Muscle of leg (tissue), 16 donors: ENCODE measurements at places on chromosomes 2 and 18. TPM values are rescaled to one million over a fixed set of nuclear protein-coding genes. Genes with fewer than 3 reads are reported as not detected.

DNA sequence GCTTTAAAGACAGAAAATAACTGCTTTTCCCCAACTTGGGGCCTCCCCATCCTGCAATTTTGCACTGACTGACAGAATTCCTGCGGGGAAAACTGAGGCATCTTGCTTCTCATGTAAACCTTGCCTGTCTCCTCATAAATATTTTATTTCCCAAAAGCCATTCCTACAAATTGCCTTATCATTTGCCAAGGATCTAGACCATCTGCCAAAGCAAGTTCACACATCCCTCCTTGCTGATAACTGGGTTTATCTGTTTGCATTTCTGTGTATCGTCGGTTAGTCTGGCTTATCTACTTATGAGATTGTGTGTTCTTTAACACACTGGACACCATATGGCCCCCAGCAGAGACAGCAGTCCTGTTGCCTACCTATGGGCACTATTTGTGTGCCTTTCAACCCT lies 3.0 kb upstream of the CNGA3 start:
- DNase-seq: no peak

- peak; percentile 29 for DNase-seq
These were observed 215.8 kb upstream of the ACVR2A start for GRCh38 chr2:147628971-147629421.

GRCh38 chr2:27461118-27461517 lies 18.9 kb downstream of the KRTCAP3 start:
- DNase-seq: no peak

GRCh38 chr2:8841932-8842331 lies 4.5 kb upstream of the KIDINS220 start:
- no peak for DNase-seq

- DNase-seq: no peak
These were observed 5.9 kb downstream of the LYPD1 start for GRCh38 chr2:132664096-132664495.

DNA sequence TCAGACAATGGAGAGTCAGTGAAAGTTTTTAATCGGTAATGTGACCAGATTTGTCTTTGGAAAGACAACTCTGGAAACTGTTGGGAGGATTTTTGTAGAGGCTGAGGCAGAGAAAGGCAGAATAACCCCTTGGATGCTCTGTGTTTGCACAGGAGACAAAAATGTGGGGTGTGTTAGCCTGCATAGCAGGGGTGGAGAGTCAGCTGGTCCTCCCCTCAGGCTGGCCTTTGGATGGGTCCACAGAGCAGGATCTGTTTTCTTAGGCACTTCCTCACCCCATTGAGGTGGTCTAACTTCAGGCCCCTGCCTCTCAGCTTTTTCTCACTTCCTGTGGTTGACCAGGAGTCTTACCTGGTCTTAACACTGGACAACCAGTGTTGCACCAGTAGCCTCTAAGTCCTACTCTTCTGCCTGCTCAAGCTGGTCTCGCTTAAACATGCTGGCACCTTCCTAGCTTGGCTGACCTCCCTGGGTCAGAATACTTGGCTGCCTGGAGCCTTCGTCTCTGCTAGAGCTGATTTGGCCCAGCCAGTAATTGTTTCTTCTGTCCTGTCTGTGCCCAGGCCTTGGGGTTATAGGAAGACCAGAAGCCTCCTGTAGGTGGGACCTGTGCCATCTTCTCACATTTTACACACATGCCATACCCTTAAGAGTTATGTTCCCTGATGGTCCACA lies 259.8 kb upstream of the RASGRP3 start:
- peak; percentile 37 for DNase-seq

DNA sequence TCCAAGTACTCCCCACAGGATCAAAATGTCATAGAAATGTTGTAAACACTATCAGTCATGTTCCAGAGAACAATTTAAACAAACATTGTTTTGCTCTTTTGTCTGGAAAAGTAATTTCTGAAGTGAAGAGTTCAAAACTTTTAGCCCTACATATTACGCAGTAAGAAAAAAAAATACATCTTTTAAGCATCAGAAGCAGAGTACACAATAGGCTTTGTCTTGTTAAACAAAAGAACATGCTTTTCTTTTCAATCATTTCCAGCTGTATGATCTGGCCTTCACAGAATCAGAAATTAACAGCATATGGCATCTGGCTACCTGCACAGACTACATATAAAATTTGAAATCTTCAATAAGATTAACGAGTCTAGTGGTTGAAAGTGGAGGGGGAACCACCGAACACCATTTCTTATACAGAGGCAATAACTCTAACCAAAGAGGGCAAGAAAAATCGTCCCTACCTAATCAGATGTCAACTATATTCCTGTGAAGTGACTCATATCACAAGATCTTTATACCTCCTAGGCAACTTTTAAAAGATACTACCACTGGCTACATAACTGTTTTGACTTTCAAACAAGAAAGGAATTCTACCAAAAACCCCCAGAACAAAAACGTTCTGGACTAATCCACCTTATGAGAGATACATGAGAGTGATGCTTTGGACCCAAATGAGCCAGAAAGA lies 149.3 kb downstream of the EXOC6B start:
- DNase-seq: peak; percentile 67

DNA sequence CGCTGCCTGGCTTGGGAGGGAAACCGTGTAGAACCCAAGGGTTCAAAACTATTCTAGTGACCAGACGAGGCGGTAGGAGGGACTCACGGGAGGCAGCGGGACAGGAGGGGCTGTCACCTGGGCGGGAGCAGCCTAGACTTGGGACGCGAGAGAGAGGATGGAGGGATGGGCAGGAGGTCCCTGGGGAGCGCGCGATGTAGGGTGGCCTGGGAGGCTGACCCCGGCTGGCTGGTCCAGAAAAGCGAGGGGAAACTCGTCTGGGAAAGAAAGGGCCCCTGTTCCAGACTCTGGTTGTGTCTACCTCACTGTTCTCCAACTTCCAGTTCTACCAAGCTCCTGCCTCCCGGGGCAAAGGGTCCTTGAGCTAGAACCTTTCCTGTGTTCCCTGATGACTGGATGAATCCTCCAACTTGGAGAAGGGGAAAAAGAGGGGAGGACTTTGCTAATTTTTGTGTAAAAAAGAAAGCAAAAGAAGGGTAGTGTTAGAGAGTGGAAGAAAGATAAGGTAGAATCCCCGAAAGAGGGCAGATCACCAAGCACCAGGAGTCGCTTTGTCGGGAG lies 1.4 kb downstream of the DOK6 start:
- peak; percentile 8 for DNase-seq

GRCh38 chr2:215870986-215871385 lies 142.4 kb downstream of the MREG start:
- no peak for DNase-seq

DNA sequence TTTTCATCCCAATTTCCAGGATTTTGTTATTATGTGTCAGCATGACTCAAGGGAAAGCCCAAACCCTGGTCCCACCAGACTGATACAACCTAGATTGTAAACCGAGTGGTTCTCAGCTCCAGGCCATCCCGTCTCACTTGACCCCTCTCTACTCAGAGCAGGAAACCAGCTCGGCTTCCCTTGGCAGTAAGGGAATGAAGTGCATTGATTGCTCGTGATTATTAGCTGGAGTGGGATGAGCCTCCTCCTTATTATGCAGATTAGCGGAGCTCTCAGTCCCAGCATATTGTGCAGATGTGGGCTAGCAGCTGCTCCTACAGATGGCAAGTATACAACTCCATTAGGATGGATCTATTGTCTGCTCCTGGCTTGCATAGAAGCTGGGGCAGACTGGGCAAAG lies 167.6 kb downstream of the LNPK start:
- peak; percentile 61 for DNase-seq

SERPINB11 gene
- not detected for total RNA-seq

HYCC2 gene
- total RNA-seq: 7.8 TPM

KATNAL2 gene
- total RNA-seq: 5.0 TPM

DNA sequence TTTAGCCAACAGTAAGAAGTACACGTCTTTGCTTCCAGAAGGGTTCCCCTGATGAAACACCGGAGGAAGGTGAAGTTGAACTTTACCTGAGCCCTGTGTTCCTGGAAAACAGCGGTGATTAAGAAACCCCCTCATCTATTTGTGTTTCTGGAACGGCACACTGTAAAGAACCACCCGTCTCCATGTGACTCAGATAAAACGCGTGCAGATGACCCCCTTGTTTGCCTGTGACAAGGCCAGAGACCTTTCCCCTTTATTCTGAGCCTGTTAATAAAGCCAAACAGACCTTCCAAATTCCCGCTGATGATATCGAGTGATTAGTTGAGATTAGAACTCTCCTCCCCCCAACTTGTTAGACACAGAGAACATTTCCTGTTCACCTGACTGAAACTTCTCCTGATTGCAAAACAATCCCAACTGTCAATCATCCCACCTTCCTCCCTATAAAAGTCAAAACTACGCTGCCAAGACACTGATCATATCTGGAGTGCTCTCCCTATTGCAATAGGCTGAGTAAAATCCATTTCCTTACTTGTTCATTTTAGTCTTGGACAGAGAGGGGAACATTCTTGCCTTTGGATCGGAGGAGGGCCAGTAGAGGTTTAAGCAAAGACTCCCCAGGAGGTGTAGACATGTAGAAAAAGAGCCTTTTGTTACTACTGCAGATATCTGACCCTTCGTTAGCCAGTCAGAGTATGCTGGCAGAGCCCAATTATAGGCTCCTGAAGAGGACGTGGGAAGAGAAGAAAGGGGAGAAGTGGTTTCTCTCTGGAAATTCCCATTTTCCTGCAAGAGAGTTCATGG lies 914 bp upstream of the IWS1 start:
- DNase-seq: peak; percentile 14

- DNase-seq: no peak
These were observed 36.6 kb upstream of the PPP1R1C start for GRCh38 chr2:181949047-181949446.

DNA sequence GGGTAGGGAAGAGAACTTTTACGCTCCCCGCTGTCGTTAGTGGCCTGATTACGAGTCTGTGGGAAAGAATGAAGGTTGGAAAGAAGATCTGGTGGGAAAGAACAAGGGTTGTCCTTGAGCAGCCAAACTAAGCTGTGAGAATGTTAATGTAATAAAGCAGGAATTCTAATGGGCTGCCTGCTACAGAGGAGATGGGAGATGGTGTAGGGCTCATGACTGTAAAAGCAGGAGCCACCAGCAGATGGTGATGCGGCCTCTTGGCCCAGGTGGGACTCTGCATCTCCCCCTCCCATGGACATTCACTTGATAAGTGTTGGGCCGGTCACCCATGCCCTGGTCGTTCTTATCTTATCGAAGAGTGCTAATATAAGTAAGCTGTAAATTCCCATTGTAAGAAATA lies 150.0 kb downstream of the NEDD4L start:
- peak; percentile 45 for DNase-seq

STPG4 gene
- 0.22 TPM for total RNA-seq

- no peak for DNase-seq
These were observed at the start of gene CTAGE1 for GRCh38 chr18:22417496-22418188. Gene CTAGE1 (minus strand): TSS chr18:22417915. CDS start chr18:22417811, 104 bp downstream.

- DNase-seq: no peak
These were observed 59.1 kb downstream of the RMDN2 start for GRCh38 chr2:37984176-37984575.

POTEJ gene
- total RNA-seq: 0.04 TPM

DNA sequence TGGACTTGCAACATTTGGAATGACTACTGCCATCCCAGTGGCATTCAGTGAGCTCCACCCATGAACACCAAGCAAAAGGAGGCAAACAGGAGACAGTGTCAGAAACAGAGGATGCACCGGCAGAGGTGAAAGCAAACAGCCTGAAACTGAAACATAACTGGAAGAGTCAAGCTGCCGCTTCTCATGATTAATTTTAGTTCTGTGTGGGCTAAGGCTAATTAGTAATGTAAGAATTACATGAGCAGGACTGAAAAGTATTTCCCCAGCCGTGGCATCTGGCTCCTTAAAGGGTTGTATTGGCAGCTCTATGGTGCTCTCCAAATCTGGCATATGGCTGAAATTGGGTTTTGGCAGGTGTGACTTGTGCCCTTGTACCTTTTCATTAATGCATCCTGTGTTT lies 1108.1 kb downstream of the TSN start:
- DNase-seq: no peak

DNA sequence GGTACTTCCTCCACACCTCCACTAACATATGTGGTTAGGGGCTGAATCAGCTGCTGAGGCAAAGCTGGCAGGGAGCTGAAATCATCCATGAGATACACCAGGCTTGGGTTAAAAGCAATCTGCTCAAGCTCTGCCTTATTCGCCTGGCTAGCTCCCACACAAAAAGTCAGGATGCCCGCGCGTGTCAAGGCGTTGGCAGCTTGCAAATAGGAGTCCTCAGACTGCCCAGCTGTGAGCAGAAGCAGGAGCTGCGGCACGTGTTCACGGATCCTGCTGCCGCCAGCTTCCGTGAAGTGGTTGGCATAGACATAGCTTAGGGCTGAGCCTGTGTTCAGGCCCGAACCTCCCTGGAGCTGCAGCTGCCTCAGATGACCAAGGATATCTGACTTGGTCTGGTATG lies 35.3 kb downstream of the COL6A3 start:
- DNase-seq: no peak

DNA sequence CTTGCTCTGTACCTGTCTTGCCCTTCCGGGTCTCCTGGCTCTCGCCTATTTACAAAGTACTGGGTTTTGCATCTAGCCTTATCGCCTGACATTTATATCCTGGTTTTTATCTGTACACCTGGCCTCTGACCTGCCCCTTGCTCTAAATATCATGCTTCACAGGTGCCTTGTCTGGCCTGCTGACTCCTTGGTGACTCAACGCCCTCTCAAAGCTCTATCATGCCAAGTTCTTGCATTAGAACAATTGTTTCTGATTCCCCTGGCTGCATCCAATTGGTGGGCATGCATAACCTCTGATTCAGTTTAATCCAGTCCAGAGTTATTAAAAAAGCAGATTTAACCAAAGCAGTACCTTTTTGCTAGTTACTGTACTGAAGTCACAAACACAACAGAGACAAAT lies 113.9 kb upstream of the CCDC68 start:
- no peak for DNase-seq

GRCh38 chr2:21696900-21697299 lies 573.1 kb downstream of the TDRD15 start:
- DNase-seq: no peak

DNA sequence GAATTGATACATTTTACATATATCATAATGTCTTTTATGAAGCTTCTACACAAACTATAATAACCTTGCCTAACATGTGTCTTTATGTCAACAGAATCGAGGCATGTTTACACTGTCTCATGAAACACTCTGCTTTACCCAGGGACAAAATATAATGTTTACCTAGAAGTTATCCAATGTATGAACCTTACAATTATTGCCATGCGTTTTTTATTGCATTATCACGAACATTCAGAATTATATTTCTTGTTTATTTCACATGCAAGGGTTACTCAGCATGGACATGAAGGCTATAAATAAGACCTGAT lies 19.8 kb downstream of the LONRF2 start:
- DNase-seq: no peak

- DNase-seq: no peak
These were observed 186.9 kb downstream of the LDLRAD4 start for GRCh38 chr18:13405305-13406038.

DNA sequence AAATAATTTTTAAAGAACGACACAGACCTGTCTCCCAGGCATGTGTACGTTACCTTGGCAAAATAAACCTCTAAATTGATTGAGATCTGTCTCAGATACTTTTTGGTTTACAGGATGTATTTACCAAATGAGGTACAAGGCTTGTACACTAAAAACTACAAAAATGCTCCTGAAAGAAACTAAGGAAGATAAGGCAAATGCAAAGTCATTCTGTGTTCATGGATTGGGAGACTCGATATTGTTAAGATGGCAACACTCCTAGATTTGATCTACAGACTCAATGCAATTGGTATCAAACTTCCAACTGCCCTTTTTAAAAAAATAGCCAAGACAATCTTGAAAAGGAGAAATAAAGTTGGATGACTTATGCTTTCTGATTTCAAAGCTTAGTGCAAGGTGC lies 11.5 kb upstream of the KCNE4 start:
- no peak for DNase-seq
